ENCODE measurements at places on chromosomes 5 and 9.

DNA sequence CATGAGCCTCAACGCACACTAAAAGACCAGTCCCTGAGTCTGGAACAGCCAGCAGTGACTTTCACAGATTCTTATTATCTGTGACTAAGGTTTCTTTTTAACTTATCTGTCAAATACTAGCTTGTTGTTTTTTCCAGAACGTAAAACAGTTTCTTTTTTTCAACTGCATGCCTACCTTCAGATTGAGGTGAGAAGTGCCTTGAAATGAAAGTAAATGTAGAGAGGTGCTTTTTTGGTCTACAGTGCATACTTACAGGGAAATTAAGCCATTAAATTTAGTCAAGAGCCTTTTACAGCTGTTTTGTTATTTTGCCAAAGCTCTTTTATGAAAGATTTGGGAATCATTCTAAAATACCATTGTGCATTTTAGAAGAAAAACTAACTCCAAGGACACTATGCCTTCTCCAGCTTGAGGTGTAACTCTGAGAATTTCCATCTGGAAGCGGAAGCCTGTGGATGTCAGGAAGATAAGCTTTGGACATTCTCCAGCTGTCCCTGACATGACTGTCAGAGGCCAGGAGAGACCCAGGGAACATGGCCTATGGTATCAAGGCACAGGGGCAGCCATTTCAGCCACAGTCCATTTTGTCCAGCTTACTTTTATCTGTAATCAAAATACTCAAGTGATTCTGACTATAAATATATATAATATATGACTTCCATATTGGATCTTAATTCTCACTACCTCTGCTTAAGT, 230.3 kb downstream of the GLIS3 start:
- DNase-seq: no peak

- DNase-seq: no peak
Observed at GRCh38 chr5:169142264-169142970, 158.5 kb downstream of the SLIT3 start.

DNA sequence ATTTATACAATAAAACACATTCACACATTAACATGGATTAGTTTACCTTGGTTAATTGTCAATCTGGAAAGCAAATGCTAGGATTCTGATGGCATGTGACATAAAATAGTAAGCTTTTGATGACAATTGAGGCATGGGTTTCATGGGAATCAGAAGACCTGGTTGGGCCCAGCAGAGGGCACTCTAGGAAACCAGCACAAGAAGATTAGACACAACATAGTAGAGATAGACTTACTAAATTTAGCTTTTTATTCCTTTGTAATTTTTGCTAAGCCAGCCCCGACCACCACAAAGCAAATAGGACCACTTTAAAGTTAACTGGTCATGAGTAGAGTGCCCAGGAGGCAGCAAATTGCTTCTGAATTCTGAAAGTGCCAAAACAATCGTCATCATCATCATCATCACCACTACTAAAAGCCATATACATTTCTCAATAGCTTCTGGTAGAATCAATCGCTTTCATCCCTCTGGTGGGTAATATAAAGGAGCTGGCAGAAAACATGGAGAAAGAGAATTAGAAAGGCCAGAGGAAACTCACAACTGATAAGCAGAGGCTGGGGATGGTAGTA, 163.2 kb downstream of the ARRDC3 start:
- peak; percentile 29 for DNase-seq

DNA sequence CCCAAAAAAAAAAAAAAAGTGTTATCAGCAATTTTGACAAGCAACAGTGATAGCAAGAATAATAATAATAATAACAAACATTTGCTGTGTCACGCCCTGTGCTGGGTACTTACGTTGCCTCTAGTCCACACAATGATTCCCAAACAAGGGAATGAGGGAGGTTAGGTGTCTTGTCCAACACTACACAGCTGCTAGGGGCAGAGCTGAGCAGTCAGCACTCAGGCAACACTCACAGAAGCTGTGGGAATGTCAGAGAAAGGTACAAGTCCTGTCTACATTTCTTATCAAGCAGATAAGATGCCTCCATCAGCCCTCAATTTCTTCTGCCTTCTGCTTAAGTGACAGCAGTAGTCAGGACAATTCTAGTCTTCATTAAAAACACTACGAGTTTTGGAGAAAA, 111.0 kb downstream of the DNAH5 start:
- no peak for DNase-seq

- DNase-seq: peak; percentile 65
Observed at GRCh38 chr9:136107155-136107952, 11.3 kb downstream of the TMEM250 start.
